ENCODE measurements at places on chromosomes 16 and 17.

- DNase-seq = no peak
Measured at GRCh38 chr17:80449194-80449929, 27.0 kb downstream of the NPTX1 start.

DNA sequence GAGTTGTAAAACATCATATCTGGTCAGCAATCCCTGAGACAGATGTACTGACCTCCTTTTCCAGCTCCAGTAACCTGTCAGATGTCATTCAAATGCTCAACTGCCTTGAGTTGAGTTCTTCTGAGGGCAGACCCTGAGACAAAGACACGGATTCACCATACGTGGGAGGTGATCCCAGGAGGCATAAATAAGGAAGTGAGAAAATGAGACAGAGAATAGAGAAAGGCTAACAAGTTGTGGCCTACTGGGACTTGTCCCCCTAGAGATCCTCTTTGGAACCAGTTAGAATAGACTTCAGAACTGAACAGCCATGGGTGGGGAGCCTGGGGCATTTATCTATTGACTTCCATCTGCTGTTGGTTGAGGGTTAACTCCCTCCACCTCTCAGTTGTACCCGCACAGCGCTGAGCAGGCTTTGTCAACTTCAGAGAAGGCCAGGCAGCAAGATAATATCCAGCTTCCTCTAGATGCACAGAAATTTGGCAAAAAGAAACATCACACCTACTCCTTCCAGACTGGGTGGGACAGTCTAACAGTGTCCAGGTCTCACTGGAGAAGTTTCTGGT lies 123.0 kb upstream of the DYNLRB2 start:
- no peak for DNase-seq

- no peak for DNase-seq
Measured at GRCh38 chr17:81039854-81040758, 5.2 kb downstream of the BAIAP2 start.

GRCh38 chr17:47208744-47209488 lies at the start of gene MYL4:
TSS of gene MYL4 (plus strand) at chr17:47209348. CDS start at chr17:47209423, 75 bp downstream.
- peak; percentile 72 for DNase-seq

- no peak for DNase-seq
Measured at GRCh38 chr16:22633799-22634198, 123.1 kb downstream of the NPIPB5 start.

- no peak for DNase-seq
Measured at GRCh38 chr16:19601083-19601976, 45.8 kb downstream of the VPS35L start.

DNA sequence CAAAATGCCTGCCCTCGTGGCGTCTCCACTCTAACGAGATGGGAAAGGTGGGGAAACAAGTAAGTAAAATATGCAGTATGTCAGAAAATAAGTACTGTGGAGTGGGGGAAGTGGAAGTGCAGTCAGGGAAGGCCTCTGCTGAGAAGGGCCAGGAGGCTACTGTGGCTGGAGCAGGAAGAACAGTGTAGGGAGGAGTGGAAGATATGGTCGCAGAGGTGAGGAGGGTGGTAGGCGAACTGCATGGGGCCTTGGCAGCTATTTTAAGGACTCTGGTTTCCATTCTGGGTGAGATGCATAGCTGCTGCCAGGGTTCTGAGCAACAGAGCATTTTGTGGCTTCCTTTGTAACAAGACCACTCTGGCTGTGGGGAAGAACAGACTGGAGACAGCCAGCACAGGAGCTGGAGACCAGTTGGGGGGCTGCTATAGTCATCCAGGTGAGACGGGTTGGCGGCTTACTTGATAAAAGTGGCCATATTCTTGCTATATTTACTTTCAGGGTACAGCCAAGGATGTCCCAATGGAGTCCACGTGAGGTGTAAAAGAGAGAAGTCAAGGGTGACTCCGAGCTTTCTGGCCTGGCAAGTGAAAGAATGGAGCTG lies 42.6 kb downstream of the CYTH1 start:
- DNase-seq = no peak

DNA sequence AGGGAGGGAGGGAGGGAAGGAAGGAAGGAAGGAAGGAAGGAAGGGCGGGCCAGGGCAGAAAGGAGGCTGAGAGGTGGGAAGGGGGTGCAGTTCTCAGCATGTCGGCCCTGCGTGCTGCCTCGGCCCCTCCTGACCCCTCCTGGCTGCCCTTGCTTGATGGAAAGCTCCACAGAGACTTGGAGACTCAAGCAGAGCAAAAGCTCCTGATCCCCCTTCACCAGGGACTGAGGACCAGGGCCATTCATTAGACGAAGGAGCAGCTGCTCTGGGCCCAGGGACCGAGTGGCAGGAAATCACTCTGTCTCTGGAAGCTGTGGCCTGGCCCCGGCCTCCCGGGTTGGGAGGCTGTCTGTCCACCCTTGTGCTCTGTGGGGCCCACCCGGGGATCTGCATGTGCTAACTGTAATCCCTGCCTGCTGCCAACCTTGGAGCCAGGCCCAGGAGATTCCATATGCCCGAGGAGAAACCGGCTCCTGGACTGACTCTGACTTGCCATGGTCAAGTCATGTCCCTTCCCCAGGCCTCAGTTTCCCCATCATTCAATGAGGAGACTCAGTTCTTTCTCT lies 27.4 kb upstream of the C1QL1 start:
- no peak for DNase-seq

DNA sequence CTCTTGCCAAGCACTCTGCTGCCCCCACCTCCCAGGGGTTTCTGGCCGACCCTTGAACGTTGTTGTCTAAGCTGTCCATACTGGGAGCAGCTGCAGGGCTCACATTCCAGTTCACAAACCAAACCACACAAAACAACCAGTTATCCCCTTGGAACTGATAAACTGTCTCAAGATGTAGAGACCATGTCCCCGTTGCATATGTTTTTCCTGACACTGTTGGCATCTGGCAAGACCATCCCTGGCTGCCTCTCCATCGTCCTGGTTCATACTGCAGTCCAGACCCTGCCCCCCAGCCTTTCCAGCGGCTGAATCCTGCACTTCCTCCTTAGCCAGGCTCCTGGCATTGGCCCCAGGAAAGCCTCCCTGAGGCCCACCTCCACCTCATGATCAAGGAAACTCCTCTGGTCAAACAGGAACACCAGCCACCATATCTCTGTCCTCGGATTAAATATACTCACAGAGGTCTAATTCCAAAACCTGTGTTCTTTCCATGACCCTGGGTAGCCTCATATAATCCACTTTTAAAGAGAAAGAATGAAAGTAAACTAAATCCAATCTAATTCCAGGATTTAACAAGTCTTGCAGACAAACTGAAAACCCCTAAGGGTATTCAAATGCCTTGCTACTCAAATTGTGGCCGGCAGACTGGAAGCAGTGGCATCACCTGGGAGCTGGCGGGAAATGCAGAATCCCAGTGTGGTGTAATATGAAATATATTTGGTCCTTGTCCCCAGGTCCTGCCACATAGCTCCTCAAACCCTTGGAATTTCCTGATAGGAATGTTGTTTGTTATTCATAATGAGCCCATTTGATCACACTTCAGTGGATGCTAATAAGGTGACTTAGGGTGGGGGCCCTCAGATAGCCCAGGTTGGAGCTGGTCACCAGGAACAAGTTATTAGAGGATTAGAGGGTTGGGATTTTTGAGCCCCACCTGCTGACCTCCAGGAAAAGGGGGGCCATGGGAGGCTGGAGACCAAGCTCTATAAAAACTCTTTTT lies 14.2 kb downstream of the GAS7 start:
- DNase-seq = no peak

GRCh38 chr17:64428406-64428805 lies 20.5 kb upstream of the MILR1 start:
- DNase-seq = no peak

- DNase-seq = no peak
Measured at GRCh38 chr17:72726936-72727335, 365.6 kb downstream of the SLC39A11 start.

- no peak for DNase-seq
Measured at GRCh38 chr17:57121308-57122042, 36.4 kb downstream of the AKAP1 start.

DNA sequence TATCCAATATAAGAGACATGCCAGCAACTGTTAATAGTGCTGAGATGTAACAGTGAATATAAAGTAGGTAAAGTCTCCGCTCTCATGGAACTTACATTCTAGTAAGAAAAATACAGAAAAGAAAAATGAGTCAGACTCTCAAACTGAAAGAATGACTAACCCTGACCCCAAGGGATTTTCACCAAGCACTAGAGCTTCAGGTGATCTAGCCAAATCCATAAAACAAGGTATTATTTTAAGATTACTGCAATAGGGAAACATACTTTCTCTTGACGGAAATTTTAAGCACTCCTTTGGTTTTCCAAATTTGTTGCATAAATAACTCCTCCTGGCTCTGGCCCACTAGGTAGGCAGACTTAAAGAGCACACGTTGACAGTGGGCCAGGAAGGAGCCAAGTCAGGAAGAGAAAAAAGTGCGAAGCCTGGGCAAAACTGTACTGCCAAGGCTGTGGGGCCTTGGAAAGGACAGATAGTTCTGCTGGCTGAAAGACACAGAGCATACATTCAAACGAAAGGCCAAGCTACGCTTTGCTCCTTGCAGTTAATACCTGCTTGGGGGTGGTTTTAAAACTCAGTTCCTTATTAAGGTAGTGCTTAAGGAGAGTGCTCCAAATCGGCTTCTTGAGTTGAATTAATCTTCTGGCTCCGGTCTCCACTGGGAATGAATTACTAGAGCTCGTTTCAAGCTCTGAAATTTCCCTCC lies 1.4 kb downstream of the GOT2 start:
- no peak for DNase-seq

- no peak for DNase-seq
Measured at GRCh38 chr16:87835882-87836331, 33.4 kb downstream of the SLC7A5 start.

- DNase-seq = no peak
Measured at GRCh38 chr17:75340631-75341030, 51.4 kb upstream of the SLC25A19 start.

DNA sequence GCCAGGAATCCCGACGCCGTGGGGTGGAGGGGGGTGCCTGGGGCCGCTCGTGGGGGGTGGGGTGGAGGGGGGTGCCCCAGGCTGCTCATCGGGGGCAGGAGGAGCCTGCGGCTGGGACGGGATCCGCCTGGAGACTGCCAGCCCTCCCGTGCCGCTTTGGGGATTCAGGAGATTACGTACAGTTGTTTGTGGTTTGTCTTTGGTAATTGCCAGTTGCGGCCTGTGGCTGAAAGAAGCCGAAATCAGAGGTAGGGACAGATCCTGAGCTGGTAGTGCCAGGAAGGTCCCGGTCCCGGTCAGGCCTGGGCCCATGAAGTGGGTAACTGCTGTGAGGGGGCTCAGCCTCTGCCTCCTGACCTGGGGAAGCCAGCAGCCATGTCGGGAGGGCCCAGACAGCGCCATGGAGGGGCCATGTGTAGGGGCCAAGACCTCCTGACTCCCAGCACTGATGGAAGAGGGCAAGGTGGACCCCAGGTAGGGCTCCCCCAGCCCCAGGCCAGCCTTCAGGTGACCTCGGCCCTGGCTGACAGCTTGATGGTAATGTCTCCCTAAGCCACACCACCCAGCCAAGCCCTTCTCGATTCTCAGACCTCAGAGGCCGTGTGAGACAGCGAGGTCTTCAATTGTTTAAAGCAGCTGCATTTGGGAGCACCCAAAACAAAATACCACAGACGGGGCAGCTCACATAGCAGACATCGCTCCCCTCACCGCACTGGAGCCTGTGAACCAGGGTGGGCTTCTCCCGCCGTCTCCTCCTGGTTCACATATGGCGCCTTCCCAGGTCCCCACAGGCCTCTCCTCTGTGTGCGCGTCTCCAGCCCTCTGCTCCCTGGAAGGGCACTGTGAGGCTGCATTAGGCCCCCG lies 34.9 kb upstream of the SSTR5 start:
- no peak for DNase-seq

DNA sequence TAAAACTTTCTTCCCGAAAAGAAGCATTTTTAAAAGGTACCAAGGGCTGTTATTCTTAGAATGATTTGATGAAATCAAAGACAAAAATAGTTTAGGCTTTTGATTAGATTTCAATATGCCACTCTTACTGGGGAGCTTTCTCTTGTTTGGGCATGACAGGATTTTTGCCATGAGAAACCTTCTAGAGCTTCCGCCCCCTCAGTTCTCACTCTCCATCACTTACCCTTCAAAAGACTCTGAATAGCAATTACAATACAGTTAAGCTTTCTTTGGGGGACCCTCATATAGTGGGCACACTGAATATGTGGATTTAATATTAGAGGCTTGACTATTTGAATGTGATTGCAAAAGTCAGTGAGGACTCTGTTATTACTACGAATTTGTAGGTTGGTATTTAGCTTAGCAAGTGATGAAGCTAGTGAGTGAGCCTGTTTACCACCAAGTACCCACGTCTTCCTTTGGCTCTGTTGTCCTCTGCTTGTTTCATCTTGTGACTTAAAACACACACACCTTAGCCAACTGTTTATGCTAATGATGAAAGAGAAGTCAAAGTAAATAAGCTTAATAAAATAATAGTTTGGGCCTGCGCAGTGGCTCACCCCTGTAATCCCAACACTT lies 158.7 kb upstream of the TBX2 start:
- DNase-seq = no peak

DNA sequence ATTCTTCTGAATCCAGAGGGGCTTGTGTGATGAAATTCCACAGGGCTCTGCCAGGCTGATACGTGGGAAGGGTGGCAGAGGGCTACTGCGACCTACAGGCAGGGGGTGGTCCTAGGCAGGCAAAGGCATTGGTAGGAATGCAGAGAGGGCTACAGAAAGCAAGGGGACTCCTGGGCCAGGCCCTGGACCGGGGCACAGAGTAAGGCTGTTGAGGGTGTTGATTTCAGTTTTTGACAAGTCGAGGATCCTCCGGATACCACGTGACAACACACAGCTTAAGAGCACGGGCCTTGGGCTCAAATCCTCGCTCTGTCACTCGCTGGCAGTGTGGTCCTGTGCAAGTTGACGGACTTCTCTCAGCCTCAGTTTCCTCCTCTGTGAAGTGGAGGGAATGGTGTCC lies 19.1 kb upstream of the DOC2B start:
- DNase-seq = no peak

DNA sequence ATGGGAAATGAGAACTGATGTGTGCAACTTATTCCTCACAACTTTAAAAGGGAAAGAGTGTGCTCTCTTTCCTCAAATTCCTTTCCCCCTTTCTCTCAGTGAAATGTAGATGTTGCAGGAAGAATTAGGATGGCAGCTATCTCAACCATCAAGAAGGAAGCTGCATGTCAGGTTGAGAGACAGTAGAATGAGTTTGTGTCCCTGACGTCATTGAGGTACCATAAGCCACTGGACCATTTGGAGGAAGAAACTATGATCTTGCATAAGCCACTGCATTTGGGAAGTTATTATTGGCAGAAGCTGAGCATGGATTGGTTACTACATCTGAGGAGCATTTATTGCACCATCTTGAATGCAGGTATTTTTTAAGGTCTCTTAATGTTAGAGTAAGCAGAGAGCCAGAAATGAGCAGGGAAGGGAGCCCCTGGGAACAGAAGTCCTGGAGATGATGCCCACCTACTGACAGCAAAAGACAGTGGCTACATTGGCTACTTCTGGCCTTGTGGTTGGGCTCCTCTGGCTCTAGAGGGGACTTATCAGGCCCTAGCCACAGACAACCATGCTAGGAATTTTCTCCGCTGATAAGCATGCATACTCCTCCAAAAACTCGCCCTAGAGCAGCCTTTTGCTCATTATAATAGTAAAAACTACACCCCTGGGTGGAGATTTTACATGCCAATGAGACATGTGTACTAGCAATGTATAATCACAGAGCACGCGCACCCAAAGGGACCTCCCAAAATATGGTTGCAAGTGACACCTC lies 249.0 kb upstream of the SALL1 start:
- DNase-seq = no peak

GRCh38 chr17:4708436-4708835 lies 2.0 kb upstream of the ARRB2 start:
- no peak for DNase-seq

Measured in CMK (cell line).